GM12878 (cell line): ENCODE measurements at places on chromosomes 11 and 22. TPM values are rescaled to one million over a fixed set of nuclear protein-coding genes. Genes with fewer than 3 reads are reported as not detected.

GRCh38 chr22:22091400-22091878 lies 108.9 kb upstream of the TOP3B start:
- no peak overlapping the region for H3K27ac ChIP-seq
- no peak for DNase-seq
- no peak overlapping the region for H3K4me3 ChIP-seq
- H3K27me3 ChIP-seq: no peaks in the 10 kb centered on the region

DNA sequence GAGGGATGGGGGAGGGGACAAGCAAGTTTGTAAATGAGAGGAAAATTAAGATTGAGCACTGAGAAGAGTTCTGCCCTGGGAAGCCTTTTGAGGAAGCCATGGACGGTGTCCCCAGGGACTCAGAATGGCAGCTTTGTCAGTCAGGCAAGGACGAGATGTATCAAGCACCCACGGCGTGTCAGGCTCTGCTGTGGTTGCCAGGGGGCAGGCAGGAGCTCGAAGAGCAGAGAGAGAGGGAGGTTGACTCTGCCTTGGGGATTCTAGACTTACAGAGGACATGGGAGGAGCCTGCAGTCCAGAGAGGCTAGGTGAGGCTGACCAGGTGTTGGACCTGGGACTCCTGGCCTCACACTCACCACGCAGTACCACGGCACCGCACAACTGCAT lies 29.1 kb upstream of the SYT7 start:
- H3K27me3 ChIP-seq: no peaks in the 10 kb centered on the region
- H3K36me3 ChIP-seq: no peaks in the 10 kb centered on the region

DNA sequence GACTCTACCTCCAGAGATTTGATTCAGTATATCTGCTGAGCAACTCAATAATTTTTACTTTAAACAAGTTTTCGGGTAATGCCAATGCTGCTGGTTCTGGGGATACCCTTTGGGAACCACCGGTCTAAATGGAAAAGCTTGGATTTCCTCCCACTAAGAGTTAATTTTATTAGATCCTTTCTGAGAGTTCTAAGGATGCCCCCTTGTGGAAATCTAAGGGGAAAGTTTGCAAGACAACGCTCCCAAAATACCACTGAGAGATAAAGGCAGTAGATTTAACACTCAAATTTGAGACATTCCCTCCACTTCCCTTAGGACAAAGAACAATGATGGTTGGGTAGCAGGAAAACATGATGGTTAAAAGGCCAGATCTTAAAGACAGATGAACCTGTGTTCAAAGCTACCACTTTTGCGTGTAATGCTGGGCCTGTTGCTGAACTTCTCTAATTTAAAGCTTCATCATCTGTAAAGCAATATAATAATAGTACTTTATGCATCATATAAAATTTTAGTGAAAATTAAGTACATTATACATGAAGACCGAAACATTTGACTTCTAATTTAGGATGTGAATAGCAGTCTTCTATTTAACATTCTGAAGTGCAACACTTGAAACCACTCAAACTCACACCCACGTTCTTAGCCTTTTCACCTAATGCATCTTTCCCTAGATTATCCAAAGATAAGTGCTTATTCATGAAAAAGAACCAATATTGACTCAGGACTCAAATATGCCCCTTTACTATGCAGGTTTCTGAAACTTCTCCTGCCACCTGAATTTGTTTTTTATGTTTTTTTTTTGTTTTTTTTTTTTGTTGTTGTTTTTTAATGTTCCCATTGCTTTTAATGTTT lies 110.1 kb upstream of the LUZP2 start:
- no peaks in the 10 kb centered on the region for H3K27me3 ChIP-seq
- H3K27ac ChIP-seq: no peak overlapping the region

GRCh38 chr11:92458486-92458885 lies 233.9 kb downstream of the FAT3 start:
- H3K27ac ChIP-seq: no peak overlapping the region
- DNase-seq: no peak
- no peak overlapping the region for H3K4me3 ChIP-seq
- H3K4me1 ChIP-seq: no peaks in the 10 kb centered on the region
- no peaks in the 10 kb centered on the region for H3K36me3 ChIP-seq
- H3K27me3 ChIP-seq: no peaks in the 10 kb centered on the region

- H3K4me3 ChIP-seq: no peak overlapping the region
- peaks cover 3% of the 10 kb centered on the region; the same call in 1 of the 2 replicates for H3K4me1 ChIP-seq
These were observed 221.4 kb downstream of the C11orf91 start for GRCh38 chr11:33479231-33479630.

DNA sequence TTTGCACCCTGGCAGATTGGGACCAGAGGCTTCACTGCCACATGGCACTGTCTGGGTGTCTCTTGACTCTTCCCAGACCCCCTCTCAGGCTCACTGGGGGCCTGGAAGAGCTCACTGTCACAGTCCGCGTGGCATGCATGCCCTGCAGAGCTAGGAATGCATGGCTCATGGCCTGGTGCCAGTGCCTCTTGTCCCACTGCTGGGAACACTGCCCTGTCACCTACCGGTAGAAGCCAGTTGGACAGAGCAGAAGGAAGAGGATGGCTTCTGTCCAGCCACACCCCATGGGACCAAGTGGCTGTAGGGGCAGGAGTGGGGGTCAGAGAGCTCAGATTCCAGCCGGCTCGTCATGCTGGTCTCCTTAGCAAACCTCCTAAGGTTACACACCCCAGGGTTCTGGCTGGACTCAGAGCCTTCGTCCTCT lies 29.7 kb downstream of the MB start:
- H3K36me3 ChIP-seq: no peaks in the 10 kb centered on the region
- no peak overlapping the region for H3K27ac ChIP-seq
- no peaks in the 10 kb centered on the region for H3K4me1 ChIP-seq
- peaks cover 5% of the 10 kb centered on the region for H3K27me3 ChIP-seq

- no peak overlapping the region for H3K4me3 ChIP-seq
- DNase-seq: no peak
- no peak overlapping the region for H3K27ac ChIP-seq
- H3K4me1 ChIP-seq: no peaks in the 10 kb centered on the region
These were observed 102.9 kb upstream of the GAL start for GRCh38 chr11:68581439-68581838.

- H3K27ac ChIP-seq: no peak overlapping the region
- no peak overlapping the region for H3K4me3 ChIP-seq
- H3K36me3 ChIP-seq: no peaks in the 10 kb centered on the region
- no peaks in the 10 kb centered on the region for H3K4me1 ChIP-seq
These were observed 58.7 kb downstream of the TECTA start for GRCh38 chr11:121159741-121160140.

DNA sequence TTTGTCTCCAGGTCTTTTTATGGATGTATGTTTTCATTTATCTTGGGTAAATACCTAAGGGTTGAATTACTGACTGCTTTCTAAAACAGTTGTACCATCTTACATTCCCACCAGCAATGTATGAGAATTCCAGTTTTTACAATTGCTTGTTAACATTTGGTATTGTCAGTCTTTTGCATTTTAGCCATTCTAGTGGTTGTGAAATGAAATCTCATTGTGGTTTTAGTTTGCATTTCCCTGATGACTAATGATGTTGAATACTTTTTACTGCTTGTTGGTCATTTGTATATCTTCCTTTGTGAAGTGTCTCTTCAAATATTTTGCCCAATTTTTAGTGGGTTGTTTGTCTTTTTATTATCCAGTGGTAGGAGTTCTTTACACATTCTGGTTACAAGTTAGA lies 92.8 kb downstream of the ARFGAP2 start:
- no peaks in the 10 kb centered on the region for H3K27me3 ChIP-seq
- no peak overlapping the region for H3K4me3 ChIP-seq
- DNase-seq: peak; percentile 13

DNA sequence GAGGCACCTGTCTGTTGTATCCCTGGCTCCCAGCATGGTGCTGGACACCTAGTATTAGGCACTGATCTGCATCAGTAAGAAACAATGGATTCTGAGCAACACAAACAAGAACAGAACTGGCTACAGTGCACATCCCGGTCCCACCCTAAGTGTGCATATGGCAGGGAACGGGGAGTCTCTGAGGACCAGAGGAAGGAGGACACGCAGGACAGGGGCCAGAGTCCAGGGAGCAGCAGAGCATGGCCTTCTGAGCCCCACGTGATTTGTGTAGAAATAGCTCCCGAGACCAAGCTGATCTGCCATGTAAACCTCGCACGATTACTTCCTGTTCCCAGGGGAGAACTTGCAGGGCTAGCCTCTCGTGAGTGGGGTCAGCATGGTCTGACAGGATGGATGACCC lies 12.7 kb upstream of the SNX32 start:
- no peaks in the 10 kb centered on the region for H3K27me3 ChIP-seq
- H3K4me1 ChIP-seq: peaks cover 3% of the 10 kb centered on the region; the same call in 1 of the 2 replicates

GRCh38 chr11:61781585-61781984 lies 10.8 kb downstream of the TMEM258 start:
- DNase-seq: no peak
- no peak overlapping the region for H3K27ac ChIP-seq
- H3K4me1 ChIP-seq: no peaks in the 10 kb centered on the region; the same call in 1 of the 2 replicates
- no peaks in the 10 kb centered on the region; the same call in 1 of the 2 replicates for H3K36me3 ChIP-seq
- H3K4me3 ChIP-seq: no peak overlapping the region
- no peaks in the 10 kb centered on the region for H3K27me3 ChIP-seq

DNA sequence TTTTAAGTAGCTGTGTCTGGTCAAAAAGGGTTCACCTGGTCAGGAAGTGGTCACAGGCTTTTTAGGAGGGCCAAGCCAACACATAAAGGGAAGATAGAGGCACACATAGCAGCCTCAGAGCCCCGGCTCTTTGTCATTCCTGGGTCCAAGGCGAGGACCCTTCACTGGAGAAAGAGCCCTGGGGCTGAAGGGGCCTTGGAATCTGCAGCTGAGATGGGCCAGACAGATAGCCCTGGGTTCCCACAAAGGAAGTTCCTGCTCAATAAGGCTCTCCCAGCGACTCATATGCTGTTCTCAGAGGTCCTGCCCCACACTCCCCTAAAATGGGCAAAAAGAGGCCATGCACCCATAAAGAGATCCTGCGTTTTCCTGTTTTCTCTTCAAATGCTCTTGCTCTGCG lies 77.7 kb downstream of the LINC01488 start:
- DNase-seq: no peak
- H3K27ac ChIP-seq: no peak overlapping the region
- no peaks in the 10 kb centered on the region for H3K36me3 ChIP-seq
- H3K4me1 ChIP-seq: no peaks in the 10 kb centered on the region
- H3K4me3 ChIP-seq: no peak overlapping the region

DNA sequence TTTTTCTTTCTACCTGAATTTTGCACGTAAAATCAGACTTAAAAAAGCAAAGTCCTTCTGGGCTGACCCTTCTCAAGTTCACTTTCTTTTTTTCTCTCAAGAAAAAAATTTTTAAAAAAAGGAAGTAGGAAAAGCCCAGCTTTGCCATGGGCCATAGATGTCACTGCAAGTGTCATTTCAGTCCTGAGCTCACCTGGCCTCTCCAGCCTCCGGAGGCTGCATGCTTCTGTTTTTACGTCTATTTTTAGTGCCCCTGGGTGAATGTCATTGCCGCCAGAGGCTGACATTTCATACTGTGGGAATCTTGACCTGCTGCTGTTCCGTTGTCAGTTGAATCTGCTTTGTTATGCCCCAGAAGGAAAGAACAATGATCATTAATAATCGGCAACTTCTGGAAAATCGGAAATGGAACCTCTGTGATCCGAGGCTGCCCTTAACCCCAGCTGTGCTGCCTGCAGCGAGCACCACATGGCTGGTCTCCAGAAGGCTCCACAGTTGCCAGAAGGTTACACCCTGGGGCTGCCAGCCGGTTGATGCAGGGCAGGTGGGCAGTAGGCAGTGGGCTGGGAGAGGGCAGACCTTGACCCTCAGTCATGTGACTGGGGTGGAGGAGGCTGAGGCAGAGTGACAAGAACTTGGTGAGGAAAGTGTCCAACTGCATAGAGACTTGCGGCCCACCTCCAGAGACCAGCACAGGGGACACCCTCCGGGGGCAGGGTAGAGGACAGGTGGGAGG lies 16.7 kb upstream of the MYEOV start:
- peak overlapping the region; percentile 76 for H3K27ac ChIP-seq
- H3K36me3 ChIP-seq: no peaks in the 10 kb centered on the region
- H3K4me1 ChIP-seq: peaks cover 19% of the 10 kb centered on the region
- H3K4me3 ChIP-seq: peak overlapping the region; percentile 33; the same call in 1 of the 2 replicates
- DNase-seq: peak; percentile 51
- no peaks in the 10 kb centered on the region for H3K27me3 ChIP-seq

DNA sequence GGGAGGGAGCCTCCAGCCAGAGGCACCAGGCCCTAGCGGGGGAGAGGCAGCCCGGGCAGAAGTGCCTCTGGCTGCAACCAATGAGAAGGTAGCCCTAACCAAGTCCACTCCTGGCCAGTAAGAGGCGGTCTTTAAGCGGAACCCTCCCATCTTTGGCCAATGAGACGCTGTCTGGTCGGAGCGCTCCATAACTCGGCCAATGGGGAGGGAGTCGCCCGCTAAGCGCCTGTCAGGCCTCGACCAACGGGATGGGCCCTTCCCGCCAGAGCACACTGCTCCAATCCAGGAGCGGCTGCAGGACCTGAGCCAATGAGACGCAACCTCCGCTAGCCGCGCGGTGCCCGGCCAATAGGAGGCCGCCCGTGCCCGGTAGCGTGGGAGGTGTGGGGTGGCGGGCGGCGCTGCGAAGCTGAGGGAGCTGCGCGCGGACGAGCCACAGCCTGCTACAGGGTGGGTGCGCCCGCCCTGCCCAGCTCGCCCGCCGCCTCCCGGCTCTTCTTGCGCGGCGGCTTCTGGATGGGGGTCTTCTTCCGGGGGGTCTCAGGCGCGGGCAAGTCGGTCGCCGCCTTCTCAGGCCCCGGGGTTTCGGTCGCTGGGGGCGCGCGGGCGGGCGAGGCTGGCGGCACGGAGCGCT lies 12.6 kb downstream of the SCARF2 start:
- no peak overlapping the region for H3K4me3 ChIP-seq
- no peak overlapping the region for H3K27ac ChIP-seq
- H3K27me3 ChIP-seq: no peaks in the 10 kb centered on the region; the same call in 1 of the 2 replicates
- no peak for DNase-seq

GRCh38 chr22:24772493-24773220 lies 1.9 kb downstream of the PIWIL3 start:
- no peak overlapping the region for H3K4me3 ChIP-seq
- H3K4me1 ChIP-seq: no peaks in the 10 kb centered on the region

DNA sequence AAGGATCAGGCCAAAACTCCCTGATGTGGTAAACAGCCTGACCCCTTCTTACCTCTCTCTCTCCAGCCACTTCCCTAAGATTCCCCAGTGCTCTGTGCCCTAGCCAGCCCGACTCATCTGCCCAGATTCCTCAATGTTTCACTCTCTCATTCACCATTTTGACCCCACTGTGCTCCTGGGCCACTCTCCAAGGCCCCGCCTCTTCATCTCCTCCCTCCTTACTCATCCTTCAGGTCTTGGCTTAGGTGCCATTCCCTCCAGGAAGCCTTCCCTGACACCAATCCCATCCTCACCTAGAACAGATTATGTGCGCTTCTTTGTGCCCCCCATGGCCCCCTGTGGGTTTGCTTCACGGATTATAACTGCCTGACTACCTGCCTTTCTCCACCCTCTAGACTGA lies 13.2 kb downstream of the SLC43A3 start:
- peak overlapping the region; percentile 2; the same call in 1 of the 2 replicates for H3K27ac ChIP-seq
- H3K36me3 ChIP-seq: peaks cover 48% of the 10 kb centered on the region
- peaks cover 22% of the 10 kb centered on the region for H3K4me1 ChIP-seq
- no peak for DNase-seq
- H3K4me3 ChIP-seq: no peak overlapping the region

- peaks cover 29% of the 10 kb centered on the region for H3K4me1 ChIP-seq
- no peaks in the 10 kb centered on the region for H3K36me3 ChIP-seq
- H3K27ac ChIP-seq: peak overlapping the region; percentile 75
- peak; percentile 32 for DNase-seq
These were observed 106.8 kb upstream of the CLMP start for GRCh38 chr11:123301696-123302400.

SEPTIN3 gene
- total RNA-seq: 1.7 and 1.9 TPM in 2 replicates

MS4A6E gene
- total RNA-seq: not detected in 2 replicates

TMEM25 gene
- total RNA-seq: 8.5 and 10.2 TPM in 2 replicates

OR52H1 gene
- 0.19 and 0.28 TPM in 2 replicates for total RNA-seq

OR5AN1 gene
- not detected in 2 replicates for total RNA-seq

OR2AT4 gene
- not detected in 2 replicates for total RNA-seq
